CD4-positive, alpha-beta T cell treated with Interleukin-15 for 1 hour (primary cell): ENCODE measurements at places on chromosomes 11 and 22.

DNA sequence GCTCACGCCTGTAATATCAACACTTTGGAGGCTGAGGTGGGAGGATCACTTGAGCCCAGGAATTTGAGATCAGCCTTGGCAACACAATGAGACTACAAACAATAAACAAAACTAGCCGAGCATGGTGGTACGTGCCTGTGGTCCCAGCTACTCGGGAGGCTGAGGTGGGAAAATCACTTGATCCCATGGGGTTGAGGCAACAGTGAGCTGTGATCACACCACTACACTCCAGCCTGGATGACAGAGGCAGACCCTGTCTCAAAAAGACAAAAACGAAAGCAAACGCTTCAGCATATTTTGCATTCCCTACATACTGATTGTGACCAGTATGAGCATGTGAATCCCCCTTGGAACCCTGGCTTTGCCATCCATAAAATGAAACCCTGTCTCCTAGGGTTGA lies 33.9 kb upstream of the MN1 start:
- DNase-seq = no peak

- no peak for DNase-seq
These were observed 50.1 kb downstream of the ACER3 start for GRCh38 chr11:76910620-76911414.

- no peak for DNase-seq
These were observed 59.9 kb downstream of the TRAF6 start for GRCh38 chr11:36450110-36450572.

DNA sequence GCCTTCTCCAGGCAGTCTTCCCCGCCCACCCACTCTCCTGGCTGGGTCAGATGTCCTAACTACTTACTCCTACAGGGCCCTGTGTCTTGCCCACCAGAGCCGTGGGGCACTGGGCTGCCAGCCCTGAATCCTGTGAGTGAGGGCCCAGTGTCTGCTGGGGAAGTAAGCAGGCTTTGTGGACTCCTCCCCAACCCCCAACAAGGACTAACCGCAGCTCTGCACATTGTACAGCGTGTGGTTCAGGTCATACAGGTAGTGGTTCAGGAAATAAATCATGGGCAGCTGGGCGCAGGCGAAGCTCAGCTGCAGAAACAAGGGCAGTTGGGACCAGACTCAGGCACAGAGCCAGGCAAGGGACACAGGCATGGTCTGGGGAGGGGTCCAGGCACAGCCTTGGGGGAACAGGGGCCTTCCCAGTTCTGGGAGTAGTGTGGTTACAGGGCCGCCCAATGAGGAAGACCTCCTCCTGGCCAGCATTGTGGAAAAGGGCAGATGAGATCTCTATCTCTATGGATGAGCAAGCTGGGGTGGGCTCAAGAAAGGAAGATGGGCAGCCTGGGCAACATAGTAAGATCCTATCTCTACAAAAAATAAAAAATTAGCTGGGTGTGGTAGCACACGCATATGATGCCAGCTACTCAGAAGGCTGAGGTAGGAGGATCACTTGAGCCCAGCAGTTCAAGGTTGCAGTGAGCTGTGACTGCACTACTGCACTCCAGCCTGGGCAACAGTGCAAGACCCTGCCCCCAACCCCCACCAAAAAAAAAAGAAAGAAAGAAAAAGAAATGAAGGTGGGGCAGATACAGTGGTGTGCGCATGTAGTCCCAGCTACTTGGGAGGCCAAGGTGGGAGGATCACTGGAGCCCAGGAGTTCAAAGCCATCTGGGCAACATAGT lies 5.5 kb downstream of the UNC93B1 start:
- DNase-seq = no peak

GRCh38 chr22:31509061-31509762 lies 12.9 kb downstream of the SFI1 start:
- no peak for DNase-seq

DNA sequence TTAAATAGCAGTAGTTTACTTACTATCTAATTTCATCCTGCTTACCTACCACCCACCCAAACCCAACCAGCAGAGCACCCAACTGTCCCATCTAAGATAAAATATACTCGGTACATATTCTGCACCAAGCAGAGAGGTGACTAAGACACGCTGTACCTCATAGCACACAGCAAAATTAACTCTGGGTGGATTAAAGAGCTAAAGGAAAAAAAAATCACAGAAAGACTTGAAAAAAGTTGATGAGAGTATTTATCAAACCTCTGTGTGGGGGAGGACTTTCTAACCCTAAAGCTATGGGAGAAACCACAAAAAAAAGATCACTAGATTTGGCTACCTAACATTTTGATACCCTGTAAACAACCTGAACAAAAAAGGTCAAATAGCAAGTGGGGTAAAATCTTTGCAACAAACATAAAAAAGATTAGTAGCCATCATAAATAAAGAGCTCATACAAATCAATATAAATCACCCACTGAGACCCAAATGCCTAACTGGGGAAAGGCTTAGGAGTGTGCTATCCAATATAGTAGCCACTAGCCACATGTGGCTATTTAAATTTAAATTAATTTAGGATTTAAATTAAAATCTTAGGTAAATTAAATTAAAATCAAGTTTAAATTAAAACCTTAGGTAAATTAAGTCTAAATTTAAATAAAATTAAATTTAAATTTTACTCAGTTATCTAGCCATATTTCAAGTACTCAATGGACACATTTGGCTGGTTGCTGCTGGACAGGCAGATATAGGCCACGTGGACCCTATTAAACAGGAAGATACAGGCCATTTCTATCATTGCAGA lies 25.6 kb upstream of the CD5 start:
- DNase-seq = no peak

- no peak for DNase-seq
These were observed 13.6 kb downstream of the ATG2A start for GRCh38 chr11:64903291-64903833.

DNA sequence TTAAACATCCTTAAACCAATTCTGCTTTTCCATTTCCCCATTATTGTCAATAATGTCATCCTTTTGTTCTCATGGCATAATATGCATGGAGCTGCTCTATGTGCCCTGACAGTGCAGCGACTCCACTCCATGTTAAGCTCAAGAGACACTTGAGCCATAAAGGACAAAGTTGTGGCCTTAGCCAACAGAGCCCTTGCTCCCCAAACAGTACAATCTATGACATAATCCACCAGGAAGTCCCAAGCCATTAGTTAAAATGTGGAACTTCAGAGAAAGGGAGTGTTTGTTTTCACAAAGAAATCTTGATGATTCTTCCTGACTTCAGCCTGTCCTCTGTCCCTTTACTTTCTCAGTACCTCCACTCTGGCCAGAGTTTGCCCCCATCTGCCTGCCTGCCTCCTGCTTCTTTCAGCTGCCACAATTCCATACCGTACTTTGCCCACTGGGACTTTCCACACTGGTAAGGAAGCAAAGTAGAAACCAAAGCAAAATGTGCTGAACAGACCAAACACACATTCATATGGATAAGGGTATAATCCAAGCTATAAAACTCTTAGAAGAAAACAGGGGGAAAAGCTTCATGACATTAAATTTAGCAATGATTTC lies 46.3 kb upstream of the ZC3H12C start:
- DNase-seq = no peak

- no peak for DNase-seq
These were observed 133.9 kb downstream of the WNT7B start for GRCh38 chr22:45843031-45843430.

- no peak for DNase-seq
These were observed 121.7 kb upstream of the CRYBB3 start for GRCh38 chr22:25077964-25078363.

GRCh38 chr11:1461826-1462697 lies 24.5 kb downstream of the MOB2 start:
- DNase-seq = no peak

- DNase-seq = no peak
These were observed 4.1 kb downstream of the INPP5J start for GRCh38 chr22:31126869-31127175.

- no peak for DNase-seq
These were observed 1.1 kb downstream of the JHY start for GRCh38 chr11:122883646-122883979.

- DNase-seq = no peak
These were observed 57.6 kb downstream of the SLC5A1 start for GRCh38 chr22:32100711-32101110.

- no peak for DNase-seq
These were observed 30.6 kb downstream of the EXPH5 start for GRCh38 chr11:108562746-108563581.

- no peak for DNase-seq
These were observed 86.9 kb upstream of the NNMT start for GRCh38 chr11:114209343-114209742.

GRCh38 chr22:26573026-26573662 lies 16.8 kb downstream of the TPST2 start:
- peak; percentile 63 for DNase-seq

GRCh38 chr11:284105-285020 lies 4.6 kb upstream of the PGGHG start:
- peak; percentile 16 for DNase-seq

GRCh38 chr11:76248210-76248609 lies 41.9 kb upstream of the WNT11 start:
- no peak for DNase-seq

DNA sequence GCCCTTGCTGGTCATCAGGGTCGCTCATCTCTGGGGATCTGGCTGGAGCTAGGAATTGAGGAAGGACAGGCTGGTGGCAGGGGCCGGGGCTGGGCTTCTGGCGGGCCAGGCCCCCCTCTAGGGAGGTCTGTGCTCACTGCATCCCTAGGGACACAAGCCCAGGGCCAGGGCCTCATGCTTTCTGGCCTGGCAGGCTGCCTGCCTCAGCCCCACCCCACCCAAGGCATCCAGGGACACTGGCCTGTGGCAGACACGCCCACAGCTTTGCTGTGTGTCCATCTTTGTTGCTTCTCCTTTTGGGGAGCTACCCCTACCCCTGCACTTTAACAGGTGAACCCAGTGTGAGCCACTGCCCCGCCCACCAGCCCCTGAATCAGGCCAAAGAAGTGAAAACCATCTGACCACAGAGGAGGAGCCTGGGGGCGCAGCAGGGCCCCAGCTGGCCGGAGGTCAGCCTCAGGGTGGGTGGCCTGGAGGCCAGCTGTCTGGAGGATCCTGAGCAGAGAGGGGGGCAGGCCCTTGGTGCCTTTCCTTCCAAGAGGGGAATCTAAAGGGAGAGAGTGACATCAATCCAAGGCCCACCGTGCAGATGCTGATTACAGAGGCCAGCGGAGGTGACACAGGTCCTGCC lies 26.8 kb upstream of the CELSR1 start:
- no peak for DNase-seq

GRCh38 chr11:62024936-62025486 lies 57.6 kb upstream of the FTH1 start:
- DNase-seq = no peak

DNA sequence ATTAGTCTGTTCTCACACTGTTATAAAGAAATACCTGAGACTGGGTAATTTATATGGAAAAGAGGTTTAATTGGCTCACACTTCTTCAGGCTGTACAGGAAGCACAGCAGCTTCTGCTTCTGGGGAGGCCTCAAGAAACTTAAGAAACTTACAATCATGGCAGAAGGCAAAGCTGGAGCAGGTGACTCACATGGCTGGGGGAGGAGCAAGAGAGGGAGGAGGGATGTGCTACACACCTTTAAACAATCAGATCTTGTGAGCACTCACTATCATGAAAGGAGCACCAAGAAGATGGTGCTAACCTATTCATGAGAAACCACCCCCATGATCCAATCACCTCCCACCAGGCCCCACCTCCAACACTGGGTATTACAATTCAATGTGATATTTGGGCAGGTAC lies 381.6 kb downstream of the ETS1 start:
- DNase-seq = no peak

GRCh38 chr11:102762361-102762767 lies 18.1 kb downstream of the MMP10 start:
- DNase-seq = no peak

- no peak for DNase-seq
These were observed 735.0 kb downstream of the BRD1 start for GRCh38 chr22:49092716-49093115.
